ENCODE measurements at places on chromosomes 6 and 20.

DNA sequence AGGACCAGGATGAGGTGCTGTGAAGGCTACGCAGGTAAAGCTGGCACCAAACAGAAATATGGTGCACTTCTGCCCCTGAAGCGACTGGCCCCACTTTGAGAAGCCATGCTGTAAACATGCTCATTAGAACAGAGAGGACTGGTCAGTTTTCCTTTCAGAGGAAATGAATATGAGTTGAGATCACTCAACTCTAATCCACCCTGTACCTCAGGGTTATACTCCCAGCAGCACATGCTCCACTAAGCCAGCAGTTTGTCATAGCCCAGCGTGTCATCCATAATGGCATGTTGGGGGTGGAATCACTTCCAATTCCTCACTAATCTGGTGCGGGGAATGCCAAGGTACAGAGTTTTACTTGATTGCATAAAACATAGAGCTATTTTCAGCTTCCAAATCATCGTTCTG is 98.1 kb downstream of the HIVEP2 start:
- no peak for DNase-seq

- DNase-seq, result peak; percentile 95
Measured at GRCh38 chr6:52517502-52518278, 59.2 kb downstream of the TRAM2 start.

DNA sequence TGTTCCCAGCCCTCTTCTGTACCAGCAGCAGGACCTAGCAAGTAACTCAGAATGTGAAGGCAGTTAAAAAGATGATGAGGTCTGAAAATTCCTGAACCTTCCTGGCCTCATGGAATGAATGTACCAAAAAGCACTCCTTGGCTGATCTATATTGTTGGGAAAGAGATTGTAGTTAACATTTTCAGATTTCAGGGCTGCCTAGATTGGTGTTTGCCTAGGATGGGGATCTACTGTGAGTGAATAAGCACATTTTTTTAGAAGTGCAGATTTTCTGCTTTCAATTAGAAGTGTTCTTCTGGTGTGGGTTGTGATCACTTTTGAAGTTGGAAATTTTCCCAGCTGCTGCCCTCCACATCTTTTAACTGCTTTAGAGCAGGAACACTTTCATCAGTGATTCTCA is 6.2 kb downstream of the MYLIP start:
- no peak for DNase-seq

DNA sequence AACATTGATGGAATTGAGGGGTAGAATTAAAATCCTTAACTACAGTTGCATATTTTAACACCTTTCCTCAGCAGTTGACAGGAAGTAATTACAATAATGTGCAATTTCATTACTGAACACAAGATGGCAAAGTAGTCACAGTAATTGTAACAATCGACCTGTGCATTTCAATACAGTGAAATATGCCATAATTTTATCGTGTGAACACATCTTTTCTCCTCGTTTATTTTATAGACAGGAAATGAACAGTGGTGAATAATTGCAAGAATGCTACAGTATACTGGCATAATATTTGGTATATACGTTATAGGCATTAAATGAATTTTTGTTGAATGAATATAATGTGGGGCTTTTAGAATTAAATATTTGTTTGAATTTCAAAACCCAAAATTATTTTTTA is 25.0 kb downstream of the CYB5R4 start:
- DNase-seq, result no peak

GRCh38 chr6:20717743-20718142 is 183.5 kb downstream of the CDKAL1 start:
- no peak for DNase-seq

DNA sequence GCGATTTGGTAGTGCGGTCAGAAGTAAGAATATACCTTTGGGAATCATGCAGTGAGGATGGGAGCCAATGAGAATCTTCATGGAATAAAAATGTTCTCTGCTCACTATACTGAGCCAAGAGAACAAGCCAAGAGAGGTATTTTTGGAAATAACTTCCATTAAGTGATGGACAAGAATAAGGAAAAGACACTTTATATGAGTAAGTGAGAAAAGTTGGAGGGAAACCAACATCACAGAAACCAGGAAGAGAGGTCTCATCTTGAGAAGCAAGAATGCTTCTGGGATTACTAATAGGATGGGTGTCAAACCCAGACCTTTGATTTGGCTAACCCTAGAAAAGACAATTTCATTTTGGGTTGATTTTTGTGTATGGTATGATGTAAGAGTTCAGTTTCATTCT is 181.2 kb upstream of the JAG1 start:
- no peak for DNase-seq

GRCh38 chr6:131787079-131787478 is 20.7 kb upstream of the ENPP1 start:
- no peak for DNase-seq

- peak; percentile 87 for DNase-seq
Measured at GRCh38 chr20:32524829-32525501, 60.2 kb downstream of the NOL4L start.

GRCh38 chr20:19308146-19308545 is 95.7 kb downstream of the SLC24A3 start:
- DNase-seq, result no peak

DNA sequence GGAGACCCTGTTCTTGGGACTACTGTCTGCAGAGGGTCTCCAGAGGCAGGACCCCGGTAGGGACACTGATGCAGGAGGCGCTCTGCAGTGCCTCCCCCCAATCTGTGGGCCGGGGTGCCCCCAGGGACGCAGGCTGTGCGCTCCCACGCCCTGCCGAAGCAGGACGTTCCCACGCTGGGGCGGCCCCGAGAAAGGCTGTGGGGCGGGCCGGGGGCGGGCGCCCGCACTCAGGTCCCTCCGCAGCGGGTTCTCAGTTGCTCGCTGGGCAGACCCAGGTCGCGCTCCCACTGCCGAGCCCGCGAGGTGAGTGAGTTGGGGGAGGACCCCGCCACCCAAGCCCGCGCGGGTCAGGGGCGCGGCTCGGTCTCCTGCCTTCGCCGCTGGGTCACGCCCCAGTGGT is at the start of gene COX4I2:
TSS of gene COX4I2 (plus strand) at position 253 of the 400 bp plus-strand sequence. CDS start 1,106 bp downstream, outside the sequence.
- DNase-seq, result no peak

- no peak for DNase-seq
Measured at GRCh38 chr20:58240471-58240870, 12.0 kb upstream of the ANKRD60 start.

GRCh38 chr6:36703081-36703606 is 5.5 kb downstream of the RAB44 start:
- peak; percentile 31 for DNase-seq

DNA sequence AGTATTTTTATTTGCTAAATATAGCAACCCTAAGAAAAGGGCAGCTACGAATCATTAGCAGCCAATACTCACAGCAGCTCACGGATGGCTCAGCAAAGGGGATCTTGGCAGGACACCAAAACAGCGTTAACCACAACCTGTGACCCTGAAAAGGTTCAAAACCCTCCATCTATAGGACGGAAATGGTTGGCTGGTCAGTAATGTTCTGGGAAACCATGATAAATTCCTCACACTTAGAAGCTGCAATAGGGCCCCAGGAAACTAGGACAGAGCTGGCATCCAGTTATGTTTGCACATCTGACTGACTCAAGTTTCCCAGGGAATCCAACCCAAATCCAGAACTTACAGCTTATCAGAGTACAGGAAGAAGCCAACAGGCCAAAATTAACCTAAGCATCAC is 30.9 kb upstream of the PTPRT start:
- DNase-seq, result no peak

- DNase-seq, result peak; percentile 93
Measured at GRCh38 chr6:39887692-39888450, 46.4 kb downstream of the MOCS1 start.

- DNase-seq, result no peak
Measured at GRCh38 chr20:62964700-62965099, 12.2 kb downstream of the SLC17A9 start.

GRCh38 chr6:47303861-47304260 is 5.8 kb downstream of the TNFRSF21 start:
- no peak for DNase-seq

GRCh38 chr20:1377341-1377871 is 15.4 kb downstream of the FKBP1A start:
- DNase-seq, result no peak

GRCh38 chr6:47804821-47805220 is 23.0 kb downstream of the OPN5 start:
- no peak for DNase-seq

- DNase-seq, result peak; percentile 93
Measured at GRCh38 chr20:57212534-57213276, 53.7 kb downstream of the BMP7 start.

- no peak for DNase-seq
Measured at GRCh38 chr6:131101911-131102680, 33.2 kb upstream of the AKAP7 start.

DNA sequence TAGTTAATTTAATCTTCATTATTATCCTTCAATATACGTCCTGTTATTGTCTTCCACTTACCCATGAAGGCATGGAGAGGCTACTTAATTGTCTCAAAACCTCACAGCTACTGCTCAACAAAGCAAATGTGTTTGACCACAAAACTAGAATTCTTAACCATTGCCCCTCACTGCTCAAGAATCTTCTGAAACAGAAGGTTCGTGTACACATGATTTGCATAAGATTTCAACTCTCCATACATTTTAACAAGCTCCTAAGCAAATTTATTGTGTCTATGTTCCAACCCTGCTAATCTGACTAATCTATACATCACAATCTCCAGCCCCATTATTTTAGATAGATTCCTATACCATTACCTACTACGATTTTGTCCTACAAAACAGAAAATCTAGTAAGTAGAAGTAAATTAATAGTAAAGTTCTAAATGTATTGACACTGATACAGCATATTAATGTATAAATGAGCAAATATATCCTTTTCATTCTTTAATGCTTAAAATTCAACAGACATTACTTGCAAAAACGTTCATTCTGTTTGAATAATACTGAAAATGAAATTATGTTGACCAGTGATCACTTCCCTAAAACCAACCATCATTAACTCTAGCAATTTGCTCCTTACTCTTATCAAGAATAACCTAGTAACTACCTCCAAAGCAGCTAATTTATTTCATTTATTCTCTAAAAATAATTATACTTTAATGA is 89.7 kb upstream of the RNF217 start:
- DNase-seq, result no peak

GRCh38 chr6:47135772-47136171 is 93.6 kb upstream of the ADGRF1 start:
- DNase-seq, result no peak

GRCh38 chr20:63855363-63856097 is 5.8 kb upstream of the ABHD16B start:
- DNase-seq, result peak; percentile 79

DNA sequence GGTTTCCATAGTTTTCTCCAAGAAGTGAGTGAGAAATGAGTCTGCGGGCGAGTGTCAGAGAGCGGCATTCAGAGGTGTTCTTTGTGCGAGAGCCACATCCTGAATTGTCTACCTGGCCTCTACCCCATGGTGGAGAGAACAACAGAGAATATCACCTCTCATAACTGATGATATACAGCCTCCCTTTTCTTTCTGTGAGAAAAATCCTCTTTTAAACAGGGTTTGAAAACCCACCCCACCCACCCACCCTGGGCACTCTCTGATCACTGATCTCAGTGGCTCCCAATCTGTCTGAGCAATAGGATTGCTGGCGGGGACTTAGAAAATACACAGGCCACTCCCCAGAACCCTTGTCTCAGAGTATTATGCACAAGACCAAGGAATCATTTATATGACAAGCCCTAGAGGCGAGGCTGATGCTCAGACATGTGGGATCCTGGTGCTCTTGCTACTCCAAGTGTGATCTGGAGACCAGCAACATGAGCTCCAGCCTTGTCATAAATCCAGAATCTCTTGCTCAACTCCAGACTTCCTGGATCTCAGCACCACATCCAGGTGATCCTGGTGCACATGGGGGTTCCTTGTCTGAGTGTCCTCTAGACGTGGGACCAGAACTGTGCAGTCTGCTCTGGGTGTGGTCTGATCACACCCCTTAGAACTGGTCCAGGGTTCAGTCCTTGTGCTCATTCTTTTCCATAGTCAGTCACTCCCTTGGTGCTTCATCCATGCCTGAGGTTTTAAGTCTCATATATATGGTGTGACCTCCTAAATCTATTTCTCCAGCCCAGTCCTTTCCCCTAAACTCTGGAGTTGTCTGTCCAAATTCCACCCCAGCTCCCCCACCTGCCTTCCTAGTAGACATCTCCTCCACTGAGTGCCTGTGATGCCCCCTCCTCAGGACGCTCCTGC is 5.3 kb downstream of the HLA-B start:
- DNase-seq, result no peak

DNA sequence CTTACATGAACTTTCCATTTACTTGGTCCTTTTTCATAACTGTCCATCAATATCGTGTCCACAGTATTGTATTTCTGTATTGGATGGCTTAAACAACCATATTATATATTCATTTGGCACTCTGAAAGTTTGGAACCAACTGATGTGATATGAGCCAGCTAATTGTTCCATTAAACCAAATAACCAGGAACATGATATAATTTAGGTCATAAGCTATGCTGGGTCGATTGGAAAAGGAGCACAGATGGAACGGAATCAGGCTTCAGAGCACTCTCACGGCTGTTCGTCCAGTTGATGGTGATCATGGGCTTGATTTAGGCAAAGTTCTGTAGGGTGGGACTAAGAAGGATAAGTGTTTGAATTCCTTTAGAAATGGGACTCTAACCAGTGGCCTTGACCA is 142.7 kb downstream of the DNAH8 start:
- DNase-seq, result no peak

- no peak for DNase-seq
Measured at GRCh38 chr6:66499851-66500250, 792.8 kb upstream of the EYS start.

GRCh38 chr6:170085475-170086401 is 205.1 kb downstream of the DLL1 start:
- peak; percentile 51 for DNase-seq

DNA sequence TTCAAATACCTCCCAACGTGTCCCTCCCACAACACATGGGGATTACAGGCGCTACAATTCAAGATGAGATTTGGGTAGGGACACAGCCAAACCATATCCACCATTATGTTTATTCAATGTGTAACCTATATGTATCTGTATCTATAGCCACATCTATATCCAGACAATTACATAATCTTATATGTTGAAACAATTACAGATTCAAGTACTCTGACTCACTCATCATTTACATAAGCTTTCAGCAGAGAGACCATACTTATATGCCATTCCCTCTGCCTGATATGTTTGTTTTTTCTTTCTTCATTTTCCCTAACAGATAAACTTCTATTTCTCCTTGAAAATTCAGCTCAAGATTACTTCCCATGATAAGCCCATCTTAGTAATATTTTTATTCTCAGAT is 163.6 kb downstream of the LAMA2 start:
- no peak for DNase-seq

All from posterior vena cava (tissue), 2 donors.